ENCODE measurements at places on chromosomes 5 and 9. TPM values are rescaled to one million over a fixed set of nuclear protein-coding genes. Genes with fewer than 3 reads are reported as not detected.

GRCh38 chr5:80481019-80481893 lies 6.6 kb upstream of the FAM151B start:
- no peak for DNase-seq

DNA sequence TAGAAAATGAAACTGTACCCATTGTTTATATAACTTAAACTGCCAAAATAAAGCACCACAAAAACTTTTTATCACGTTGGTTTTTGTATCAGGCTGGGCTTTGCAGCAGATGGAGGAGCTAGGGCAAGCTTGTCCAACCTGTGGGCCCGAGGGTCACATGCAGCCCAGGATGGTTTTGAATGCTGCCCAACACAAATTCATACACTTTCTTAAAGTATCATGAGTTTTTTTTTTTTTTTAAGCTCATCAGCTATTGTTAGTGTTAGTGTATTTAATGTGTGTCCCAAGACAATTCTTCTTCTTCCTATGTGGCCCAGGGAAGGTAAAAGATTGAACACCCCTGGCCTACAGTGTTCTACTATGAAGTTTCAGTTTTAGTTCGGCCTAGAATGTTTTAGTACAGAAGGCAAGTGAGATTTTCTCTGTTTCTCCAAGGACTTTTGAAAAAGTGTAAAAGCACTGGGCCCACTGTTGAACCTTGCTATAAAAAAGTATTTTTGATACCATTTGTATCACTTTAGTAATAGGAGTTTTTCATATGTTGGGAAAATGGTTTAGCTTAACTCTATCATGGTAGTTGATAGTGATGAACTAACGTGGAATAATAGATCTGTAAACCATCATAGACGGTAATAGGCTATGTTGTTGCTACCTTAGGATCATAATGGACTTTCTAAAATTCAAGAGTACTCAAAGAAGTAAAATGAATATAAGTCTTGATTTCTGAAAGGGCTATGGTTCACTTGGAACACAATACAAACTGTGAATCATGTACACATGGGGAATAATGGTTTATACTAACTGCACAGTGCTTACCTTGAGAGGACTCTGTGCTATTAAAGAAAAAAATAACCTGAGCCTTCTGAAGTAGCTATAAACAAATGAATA lies 2.9 kb downstream of the CDKN2A start:
- no peak for DNase-seq

GRCh38 chr9:26311463-26311995 lies 581.1 kb downstream of the CAAP1 start:
- DNase-seq: no peak

DNA sequence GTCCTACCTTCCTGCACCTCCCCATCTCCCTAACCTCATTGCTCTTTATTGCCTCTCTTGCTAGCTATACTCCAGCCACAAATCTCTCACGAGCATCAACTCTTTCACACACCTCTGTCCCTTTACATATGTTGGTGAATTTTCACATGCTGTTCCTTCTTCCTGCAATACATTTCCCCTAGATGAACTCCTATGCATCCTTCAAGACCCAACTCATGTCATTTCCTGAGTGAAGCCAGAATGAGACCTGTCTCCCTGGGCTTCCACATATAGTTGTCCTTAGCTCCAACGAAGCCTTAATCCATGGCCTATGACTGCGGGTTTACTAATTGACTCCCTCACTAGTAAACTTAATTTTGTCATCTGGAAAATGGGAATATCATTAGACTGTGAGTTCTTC lies 297.3 kb upstream of the PANK3 start:
- DNase-seq: no peak

GRCh38 chr5:14706615-14707021 lies 42.1 kb downstream of the OTULIN start:
- no peak for DNase-seq

DNA sequence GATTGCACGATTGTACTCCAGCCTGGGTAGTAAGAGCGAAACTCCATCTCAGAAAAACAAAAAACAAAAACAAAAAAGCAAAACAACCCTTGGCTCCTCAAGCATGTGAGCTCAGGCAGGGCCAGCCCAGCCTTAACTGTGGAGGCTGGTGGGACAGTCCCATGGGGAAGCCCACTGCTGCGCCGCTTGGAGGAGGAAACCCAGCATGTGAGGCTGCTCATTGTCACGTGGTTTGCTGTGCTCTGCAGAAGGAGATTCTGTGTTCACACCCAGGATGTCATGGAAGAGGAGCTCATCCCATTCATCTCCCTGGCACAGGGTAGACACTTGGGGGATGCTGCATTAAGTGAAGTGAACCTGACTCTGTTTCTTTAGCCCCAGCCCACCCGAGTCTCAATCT lies 4.0 kb downstream of the ZBED3 start:
- DNase-seq: no peak

GRCh38 chr5:27316271-27316650 lies 277.9 kb upstream of the CDH9 start:
- DNase-seq: no peak

Gene SKP2
- 17.8 TPM for total RNA-seq

- no peak for DNase-seq
These were observed 2.3 kb downstream of the ACSL6 start for GRCh38 chr5:132008961-132009680.

Gene CCDC183
- total RNA-seq: 1.5 TPM

Measured in omental fat pad (tissue), 4 donors.